ENCODE measurements at places on chromosomes 7 and 10.

DNA sequence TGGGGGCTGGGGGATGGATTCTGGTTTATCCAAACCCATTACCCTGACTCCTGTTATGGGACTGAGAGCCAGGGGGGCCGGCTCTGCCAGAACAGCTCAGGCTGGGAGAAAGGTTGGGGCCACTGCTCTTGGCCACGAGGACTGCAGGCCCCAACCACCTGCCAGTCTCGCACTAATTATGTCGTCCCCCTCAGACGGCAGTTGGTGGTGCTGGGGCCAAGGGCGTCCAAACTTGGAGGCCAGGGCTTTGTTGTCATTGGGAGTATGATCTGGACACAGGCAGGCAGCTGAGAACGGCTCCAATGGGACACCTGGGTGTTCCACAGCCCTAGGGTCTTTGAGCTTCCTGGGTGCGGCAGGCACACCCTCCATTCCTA lies 34.7 kb downstream of the DRGX start:
- no peak for DNase-seq

DNA sequence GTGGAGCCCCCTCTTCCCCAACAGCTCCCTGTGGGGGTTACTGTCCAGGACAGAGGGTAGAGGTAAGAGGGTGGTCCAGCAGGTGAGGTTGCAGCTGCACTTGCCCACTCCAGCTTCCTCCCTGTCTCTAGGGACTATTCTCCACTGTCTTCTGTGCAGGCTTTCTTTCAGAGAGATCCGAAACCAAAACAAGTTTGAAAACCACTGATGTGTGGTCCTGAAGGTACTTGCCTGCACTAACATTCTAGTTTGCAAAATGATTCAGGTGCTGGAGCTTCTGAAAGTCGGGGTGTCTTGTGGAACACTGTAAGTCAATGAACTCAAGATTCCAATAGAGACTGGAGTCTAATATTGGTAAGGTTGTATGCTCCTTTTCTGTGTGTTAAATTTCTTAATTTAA lies 63.1 kb downstream of the BLNK start:
- DNase-seq, result no peak

DNA sequence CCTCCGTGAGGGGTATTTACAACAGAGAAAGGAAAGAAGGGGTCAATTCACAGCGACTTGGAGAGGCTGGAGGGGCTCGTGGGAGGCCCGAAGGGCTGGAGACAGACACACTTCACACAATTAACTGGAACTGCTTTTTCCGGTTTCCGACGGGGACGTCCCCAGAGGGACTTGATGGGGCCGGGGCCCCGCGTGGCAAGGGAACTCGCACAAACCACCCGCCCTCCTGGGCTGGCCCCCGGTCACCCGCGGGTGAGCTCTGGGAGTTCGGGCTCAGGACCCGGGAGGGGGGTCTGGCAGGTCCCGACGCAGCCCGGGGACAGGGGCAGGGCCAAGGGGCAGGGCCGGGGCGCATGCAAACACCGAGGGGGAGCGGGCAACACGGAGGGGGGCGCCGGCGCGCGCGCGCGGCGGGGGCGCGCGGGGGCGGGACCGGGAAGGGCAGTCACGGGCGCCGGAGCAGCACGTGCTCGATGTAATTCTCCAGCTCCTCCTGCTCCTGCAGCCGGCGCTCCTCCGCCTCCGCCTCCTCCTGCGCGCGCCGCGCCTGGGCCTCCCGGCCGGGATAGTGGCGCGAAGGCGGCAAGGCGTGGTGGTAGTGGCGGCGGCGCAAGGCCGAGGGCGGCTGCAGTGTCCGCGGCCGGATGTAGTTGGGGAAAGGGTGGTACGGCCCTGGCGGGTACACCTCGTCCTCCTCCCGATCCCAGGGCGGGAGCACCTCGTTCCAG lies 2.7 kb downstream of the VGF start:
- DNase-seq, result peak; percentile 57

- peak; percentile 73 for DNase-seq
Observed at GRCh38 chr10:24360282-24361127, 151.6 kb downstream of the KIAA1217 start.

DNA sequence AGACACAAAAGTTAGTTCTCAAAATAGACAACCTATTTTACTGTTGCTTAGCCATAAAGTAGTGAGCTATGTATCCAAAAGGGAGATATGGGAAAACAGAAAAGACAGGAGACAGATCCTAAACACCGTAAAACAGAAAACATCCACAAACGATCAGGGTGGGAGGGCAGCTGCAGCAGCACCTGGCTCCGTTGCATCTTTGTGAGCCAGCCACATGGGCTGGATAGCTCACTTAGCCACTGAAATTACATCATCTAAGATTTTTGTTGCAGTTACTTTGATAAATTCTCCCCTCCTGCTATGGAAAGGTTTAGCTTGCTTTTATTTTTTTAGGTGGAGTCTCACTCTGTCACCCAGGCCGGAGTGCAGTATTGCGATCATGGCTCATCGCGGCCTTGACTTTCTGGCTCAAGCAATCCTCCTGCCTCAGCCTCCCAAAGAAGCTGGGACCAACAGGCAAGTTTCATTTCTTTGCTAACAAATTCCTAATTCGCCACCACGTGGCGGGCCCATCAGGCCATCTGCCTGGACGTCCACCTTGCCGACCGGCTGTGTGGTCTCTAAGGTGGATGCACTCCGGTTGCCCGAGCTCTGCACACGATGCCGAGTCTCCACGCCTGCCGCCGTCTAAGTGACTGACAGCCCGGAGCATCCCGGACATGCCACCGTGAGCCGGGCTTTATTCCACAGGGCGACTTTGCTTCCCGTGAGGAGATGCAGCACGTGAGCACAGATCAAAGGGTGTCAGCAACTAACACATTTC lies 159.8 kb downstream of the DIP2C start:
- DNase-seq, result peak; percentile 2

GRCh38 chr10:22679608-22680007 lies 34.8 kb downstream of the PIP4K2A start:
- no peak for DNase-seq

GRCh38 chr10:11475831-11476434 lies 135.5 kb downstream of the USP6NL start:
- no peak for DNase-seq

DNA sequence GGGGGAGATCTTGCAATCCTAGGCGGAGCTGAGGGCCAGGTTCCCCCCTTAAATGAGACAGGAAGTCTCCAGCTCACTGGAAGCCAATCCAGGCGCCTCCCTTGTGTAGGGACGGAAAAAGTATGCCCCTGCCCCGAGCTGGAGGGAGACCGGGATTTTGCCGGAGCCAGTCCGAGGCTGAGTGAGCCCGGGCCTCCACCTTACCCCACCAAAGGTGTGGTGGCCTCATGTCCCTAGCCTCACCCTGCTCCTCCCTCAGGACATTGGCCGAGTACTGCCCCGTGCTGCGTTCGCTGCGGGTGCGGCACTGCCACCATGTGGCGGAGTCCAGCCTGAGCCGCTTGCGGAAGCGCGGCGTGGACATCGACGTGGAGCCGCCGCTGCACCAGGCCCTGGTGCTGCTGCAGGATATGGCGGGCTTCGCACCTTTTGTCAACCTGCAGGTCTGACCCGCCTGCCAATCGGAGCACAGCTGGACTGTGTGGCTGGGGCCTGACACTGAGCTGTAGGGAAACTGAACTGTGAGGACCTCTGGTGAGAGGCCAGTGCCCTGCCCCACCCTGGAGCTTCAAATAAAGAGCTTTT lies 2.0 kb downstream of the FBXL15 start:
- peak; percentile 90 for DNase-seq

DNA sequence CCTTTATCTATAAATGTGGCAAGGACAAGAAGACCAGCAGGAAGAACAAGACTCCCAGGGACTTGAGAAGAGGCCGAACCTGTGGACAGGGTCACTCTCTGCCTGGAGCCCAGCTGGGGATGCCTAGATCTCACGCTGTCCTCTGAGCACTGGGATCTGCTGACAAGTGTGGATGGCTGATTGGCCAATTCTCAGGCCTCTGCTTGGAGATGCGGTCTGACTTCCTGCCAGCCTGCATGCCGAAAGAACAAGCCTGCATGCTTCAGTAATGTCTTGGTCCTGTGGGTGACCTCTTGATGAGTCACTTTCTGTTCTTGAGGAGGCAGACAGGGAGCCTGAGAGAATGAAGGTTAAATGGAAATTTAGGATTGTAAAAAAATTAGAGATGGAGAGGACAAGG lies 84.7 kb downstream of the TMEM178B start:
- peak; percentile 21 for DNase-seq

DNA sequence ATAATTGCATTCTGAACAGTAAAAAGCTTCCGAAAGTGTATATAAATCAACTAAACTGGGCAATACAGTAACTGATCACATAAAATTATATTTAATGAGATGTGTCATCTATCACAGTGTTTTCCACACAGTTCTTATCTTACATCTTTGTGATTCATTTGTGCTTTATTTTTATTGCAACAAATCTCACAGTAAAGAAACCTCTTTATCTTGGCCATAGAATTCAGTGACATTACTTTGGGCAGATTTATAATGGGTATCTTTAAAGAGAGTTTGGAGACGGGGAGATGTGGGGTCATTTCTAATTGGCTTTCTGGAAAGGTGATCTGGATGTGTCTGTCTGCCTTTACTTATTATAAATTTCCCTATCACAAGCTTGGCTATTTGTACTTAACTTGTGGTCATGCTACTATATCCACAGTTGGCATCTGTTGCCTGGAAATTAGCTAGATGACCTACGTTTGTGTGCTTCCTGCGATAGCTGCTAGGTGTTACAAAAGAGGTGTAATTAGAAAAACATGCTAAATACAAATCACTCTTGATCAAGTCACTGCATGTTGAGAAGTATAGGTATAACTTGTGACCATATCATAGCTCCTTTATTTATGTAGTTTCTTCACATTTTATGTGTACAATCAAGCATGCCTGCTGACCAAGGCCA lies 123.8 kb downstream of the ARID5B start:
- DNase-seq, result no peak

GRCh38 chr10:17712717-17713471 lies 39.1 kb upstream of the TMEM236 start:
- DNase-seq, result no peak

DNA sequence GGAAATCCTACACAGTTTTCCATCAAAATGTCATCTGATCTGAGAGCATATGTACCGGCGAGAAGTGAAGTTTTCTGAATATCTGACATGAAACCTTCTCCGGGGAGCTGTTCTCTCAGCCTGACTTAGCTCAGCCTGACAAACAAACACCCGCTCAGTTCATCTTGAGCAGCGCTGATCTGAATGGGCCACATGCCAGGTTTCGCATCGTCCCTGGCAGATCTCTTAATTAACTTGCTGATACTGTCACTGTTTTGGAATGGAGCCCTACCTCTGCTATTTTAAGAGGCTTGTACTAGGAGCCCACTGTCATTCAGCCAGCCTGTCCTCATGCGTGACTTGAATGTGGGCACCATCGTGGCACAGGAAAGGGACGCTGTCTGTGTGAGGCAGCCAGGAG lies 109.2 kb downstream of the STRA8 start:
- no peak for DNase-seq

GRCh38 chr10:42960491-42960990 lies 116.3 kb upstream of the RET start:
- DNase-seq, result no peak

- no peak for DNase-seq
Observed at GRCh38 chr10:71554671-71555070, 158.0 kb downstream of the CDH23 start.

DNA sequence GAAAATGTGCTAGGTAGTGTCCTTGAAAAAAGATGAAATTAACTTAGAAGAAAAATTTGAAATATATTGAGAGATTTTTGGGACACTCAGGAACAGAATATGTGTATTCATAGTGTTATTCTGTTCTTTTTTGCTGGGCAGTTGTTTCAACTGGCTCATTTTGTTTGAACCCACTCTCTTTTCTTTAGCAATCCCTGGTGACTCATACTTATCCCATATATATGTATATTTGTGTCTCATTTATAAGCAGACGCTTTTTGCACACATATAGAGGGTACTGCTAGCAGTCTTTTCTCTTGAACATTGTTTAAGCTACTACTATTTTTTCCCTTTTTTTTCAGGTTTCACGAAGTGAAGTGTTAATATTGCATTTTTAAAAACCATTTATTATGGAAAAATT lies 1.9 kb downstream of the EXOC6 start:
- DNase-seq, result no peak

- DNase-seq, result no peak
Observed at GRCh38 chr7:5435291-5436002, 11.8 kb upstream of the TNRC18 start.

DNA sequence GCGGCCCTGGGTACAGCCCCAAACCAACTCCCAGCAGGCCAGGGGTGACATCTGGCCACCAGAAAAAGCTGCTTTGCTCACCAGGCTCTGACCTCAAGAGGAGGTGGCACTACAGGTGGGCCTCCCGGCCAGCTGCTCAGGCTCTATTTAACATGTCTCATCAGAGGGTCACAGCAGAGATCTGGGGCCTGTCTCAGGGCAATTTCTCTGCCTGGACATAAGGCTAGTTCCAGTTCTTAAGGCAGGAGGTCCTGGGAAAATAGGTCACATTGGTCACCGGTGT lies 88.6 kb downstream of the GFRA1 start:
- no peak for DNase-seq

GRCh38 chr10:85581371-85581770 lies 785.2 kb downstream of the GRID1 start:
- DNase-seq, result no peak

DNA sequence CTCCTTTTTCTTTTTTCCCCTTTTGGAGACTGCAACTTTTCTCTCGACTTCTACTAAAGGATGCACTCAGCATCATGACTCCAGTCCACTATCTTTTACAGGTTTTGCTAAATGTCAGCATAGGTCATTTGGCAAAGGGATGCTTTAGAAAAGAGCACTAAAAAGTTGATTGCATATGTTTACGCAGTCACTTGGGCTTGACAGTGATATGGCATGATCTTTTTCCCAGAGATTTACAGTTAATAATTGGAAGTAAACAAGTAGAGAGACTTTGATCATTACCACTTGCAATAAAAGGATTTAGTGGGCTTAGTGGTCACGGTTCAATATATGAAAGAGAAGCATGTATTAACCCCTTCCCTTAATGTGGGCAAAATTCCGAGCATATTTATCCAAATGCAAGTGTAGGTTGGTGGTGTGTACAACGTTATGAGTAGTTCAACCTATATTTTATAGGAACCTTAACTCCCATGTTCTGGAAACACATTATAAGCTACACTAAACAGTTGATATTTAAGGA lies 1.8 kb downstream of the BMI1 start:
- DNase-seq, result no peak

DNA sequence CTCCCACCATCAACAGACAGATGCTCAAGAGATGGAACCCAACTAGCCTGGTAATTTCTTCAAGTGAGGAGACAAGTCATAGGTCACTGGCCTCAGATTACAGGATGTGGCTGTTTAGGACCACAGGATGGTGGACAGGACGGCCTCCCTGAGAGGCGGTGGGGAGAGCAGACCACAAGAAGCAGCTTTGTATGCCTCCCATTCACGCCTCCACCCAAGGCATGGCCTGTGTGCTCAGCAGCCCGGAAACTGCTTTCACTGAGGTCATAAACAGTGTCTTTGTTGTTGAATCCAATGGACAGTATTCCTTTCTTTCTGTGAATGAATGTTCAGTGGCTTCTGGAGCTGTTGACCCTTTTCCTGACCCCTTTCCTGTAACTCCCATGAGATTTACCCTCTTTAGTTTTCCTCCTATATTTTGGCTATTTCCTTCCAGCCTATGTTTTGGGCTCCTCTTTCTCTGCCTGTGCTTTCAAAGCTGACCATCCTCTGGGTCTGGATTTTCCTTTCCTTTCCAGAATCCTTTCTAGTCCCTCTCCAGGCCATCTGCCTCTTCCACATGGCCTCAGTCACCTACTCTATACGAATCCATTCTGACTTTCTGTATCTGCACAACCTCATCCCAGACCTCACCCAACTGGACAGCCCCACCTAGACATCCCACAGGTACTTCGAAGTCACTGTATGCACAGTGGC lies 32.4 kb upstream of the INPP5F start:
- DNase-seq, result no peak

GRCh38 chr7:14875941-14876587 lies 26.5 kb downstream of the DGKB start:
- no peak for DNase-seq
